ENCODE measurements at places on chromosomes 4 and X. TPM values are rescaled to one million over a fixed set of nuclear protein-coding genes. Genes with fewer than 3 reads are reported as not detected.
A peak's percentile ranks its signal among the peaks of the same experiment; 100 is the strongest.

DNA sequence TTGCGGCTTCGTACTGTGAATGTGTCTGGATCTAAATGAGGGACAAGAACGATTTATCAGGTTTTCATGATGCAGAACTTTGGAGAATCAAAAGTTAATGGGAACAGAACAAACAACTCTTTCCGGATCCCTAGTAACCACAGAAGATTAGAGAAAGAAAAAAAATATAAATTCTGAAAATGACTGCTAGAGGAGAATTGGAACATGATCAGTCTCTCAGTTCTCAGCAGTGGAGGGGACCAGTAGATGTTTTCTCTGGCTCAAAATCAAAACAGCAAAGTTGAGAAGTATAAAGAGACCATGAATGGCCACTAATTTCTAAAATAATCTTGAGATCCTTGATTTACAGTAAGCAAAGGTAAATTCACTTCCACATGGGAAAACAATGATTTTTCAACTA lies 38.1 kb upstream of the GK2 start:
- no peak for DNase-seq
- no peaks in the 10 kb centered on the region for H3K27me3 ChIP-seq
- no peaks in the 10 kb centered on the region for H3K4me1 ChIP-seq
- H3K4me3 ChIP-seq: no peak overlapping the region
- no peak overlapping the region for H3K27ac ChIP-seq

- no peak overlapping the region for H3K4me3 ChIP-seq
- no peaks in the 10 kb centered on the region for H3K36me3 ChIP-seq
- H3K27me3 ChIP-seq: no peaks in the 10 kb centered on the region
- peaks cover 3% of the 10 kb centered on the region for H3K4me1 ChIP-seq
- no peak overlapping the region for H3K27ac ChIP-seq
These were observed 69.8 kb upstream of the FAT4 start for GRCh38 chr4:125244848-125245450.

Gene MAGEB6
- not detected for total RNA-seq

Gene RPA4
- 0.48 TPM for total RNA-seq

- H3K27ac ChIP-seq: no peak overlapping the region
- no peaks in the 10 kb centered on the region for H3K36me3 ChIP-seq
- no peak overlapping the region for H3K4me3 ChIP-seq
- H3K4me1 ChIP-seq: no peaks in the 10 kb centered on the region
These were observed 1039.6 kb downstream of the PDHA2 start for GRCh38 chr4:96879527-96879926.

DNA sequence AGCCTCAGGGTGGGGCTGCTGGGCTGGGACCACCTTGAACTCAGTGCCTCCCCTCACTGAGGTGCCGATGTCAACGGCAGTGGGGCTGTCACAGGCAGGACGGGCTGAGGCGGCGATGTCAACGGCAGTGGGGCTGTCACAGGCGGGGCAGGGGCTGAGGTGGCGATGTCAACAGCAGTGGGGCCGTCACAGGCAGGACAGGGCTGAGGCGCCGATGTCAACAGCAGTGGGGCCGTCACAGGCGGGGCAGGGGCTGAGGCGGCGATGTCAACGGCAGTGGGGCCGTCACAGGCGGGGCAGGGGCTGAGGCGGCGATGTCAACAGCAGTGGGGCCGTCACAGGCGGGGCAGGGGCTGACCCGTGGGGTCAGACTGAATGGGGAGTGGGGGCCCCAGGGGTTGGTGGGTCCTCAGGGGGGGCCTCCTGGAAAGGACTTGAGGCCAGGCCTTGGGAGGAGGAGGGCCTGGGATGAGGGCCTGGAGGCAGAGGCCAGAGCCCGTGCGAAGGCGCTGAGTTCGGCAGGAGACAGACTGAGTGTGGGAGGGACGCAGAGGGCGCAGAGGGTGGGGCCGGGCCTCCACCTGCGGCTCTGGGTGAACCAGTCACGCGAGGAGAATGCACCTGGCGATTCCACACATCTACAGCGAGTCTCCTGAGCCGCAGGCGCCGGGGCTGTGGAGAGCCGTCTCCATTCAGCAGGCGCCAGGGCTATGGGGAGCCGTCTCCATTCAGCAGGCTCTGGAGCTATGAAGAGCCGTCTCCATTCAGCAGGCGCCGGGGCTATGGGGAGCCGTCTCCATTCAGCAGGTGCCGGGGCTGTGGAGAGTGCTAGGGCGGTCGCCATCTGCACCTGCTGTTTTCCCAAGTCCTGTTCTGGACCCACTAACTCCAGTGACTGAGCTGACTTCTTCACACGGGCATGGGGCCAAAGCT lies 22.9 kb downstream of the ATP5ME start:
- no peak overlapping the region for H3K27ac ChIP-seq
- H3K27me3 ChIP-seq: peaks cover 4% of the 10 kb centered on the region
- no peak for DNase-seq
- no peak overlapping the region for H3K4me3 ChIP-seq
- H3K4me1 ChIP-seq: no peaks in the 10 kb centered on the region

- H3K36me3 ChIP-seq: peaks cover 52% of the 10 kb centered on the region
- no peak overlapping the region for H3K27ac ChIP-seq
- H3K4me3 ChIP-seq: no peak overlapping the region
- DNase-seq: no peak
These were observed 54.9 kb downstream of the USO1 start for GRCh38 chr4:75779105-75779757.

DNA sequence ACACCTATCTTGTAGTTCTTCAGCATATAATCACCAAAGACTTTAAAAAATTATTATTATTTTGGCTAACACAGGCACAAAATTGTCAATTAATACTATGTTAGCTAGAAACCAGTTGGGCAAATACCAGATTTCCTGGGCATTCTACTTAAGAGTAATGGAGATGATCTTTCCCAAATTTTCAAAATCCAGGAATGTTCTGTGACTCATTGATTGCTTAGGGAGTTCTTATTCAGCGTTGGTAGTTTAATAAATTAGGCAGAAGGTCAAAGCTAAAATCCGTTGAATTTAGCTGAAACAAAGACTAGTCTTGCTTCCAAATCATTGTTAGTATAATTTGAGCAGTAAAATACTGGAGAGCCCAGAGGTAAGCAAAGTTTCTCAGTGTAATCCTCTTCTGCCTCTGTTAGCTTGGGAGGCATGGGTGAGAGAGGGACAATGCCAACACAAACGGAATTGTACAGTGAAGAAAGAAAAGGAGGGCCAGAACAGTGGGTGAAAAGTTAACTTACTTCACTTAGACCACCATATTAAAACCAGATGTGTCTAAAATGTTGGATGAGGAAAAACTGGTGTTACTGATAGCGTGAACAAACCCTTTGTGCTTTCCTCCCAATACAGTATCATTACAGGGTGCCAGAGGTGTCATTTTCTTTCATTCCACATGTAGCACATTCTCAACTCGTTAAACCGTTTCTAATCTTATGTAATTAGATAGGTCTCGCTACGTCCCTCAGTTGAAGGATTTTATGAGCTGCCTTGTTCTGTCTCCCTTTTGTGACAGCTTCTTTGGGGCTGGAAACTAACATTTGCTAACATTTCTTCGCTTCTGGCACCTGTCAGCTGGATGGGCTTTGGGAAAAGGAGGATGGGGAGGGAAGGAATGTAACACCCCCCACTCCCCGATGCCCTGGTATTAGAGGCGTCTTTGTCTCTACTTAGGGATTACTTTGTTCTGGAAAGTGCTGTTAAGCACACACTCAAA lies 87.4 kb upstream of the CITED1 start:
- no peaks in the 10 kb centered on the region for H3K27me3 ChIP-seq
- H3K27ac ChIP-seq: no peak overlapping the region
- peaks cover 3% of the 10 kb centered on the region for H3K4me1 ChIP-seq
- DNase-seq: no peak
- H3K36me3 ChIP-seq: no peaks in the 10 kb centered on the region

DNA sequence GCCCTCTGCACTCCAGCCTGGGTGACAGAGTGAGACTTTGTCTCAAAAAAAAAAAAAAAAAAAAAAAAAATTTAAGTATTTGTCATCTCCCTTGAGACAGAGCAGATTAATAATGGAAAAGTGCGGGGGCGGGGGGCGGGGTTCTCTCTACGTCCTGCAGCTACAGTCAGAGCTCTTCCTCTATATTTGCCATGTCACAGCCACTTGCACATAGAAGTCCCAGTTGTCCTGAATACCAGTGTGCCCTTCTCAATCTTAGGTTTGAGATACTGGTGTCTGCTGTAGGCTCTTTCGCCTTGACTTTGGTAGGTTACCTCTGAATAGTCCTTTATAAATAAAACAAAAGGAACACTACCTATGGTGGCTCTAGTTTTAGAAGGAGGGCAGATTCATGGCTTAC lies 237.8 kb upstream of the PGRMC2 start:
- H3K4me3 ChIP-seq: no peak overlapping the region
- H3K27me3 ChIP-seq: no peaks in the 10 kb centered on the region
- no peaks in the 10 kb centered on the region for H3K36me3 ChIP-seq
- H3K27ac ChIP-seq: peak overlapping the region; percentile 94

Gene TMPRSS11E
- total RNA-seq: 0.41 TPM

DNA sequence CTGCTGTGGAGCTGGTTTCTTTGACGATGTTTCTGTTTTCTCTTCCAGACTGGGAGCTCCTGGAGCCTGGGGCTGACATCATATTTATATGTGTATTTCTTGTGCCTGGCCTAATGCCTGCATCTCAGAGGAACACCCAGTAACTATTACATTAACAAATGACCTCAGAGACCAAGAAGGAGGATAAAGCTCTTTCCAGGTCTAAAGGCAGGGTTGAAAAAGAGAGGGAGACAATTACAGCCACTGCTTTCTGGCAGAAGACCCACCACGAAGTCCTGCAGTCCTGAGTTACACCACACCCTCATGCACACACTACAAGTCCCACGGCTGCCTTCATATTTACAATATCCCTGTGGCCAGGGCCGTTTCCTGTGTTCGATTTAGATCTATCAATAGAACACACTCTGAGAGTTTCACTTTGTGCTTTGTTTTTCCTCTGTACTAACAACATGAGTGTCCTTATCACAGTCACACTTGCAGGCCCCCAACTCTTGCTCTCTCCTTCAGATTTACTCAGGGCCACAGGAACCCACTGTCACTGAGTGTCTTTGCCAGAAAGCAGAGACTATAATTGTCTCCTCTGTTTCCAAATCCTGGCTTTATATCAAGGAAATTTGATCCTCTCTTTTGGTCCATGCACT lies 535.5 kb downstream of the MID1IP1 start:
- no peak overlapping the region for H3K4me3 ChIP-seq
- DNase-seq: no peak
- H3K36me3 ChIP-seq: no peaks in the 10 kb centered on the region

- H3K4me1 ChIP-seq: no peaks in the 10 kb centered on the region
- no peaks in the 10 kb centered on the region for H3K27me3 ChIP-seq
- H3K27ac ChIP-seq: no peak overlapping the region
- no peak overlapping the region for H3K4me3 ChIP-seq
- DNase-seq: no peak
These were observed 200.5 kb downstream of the CENPC start for GRCh38 chr4:67344594-67345380.

GRCh38 chr4:29151584-29151983 lies 1568.6 kb upstream of the PCDH7 start:
- no peak overlapping the region for H3K27ac ChIP-seq
- no peaks in the 10 kb centered on the region for H3K27me3 ChIP-seq
- H3K4me3 ChIP-seq: no peak overlapping the region
- no peaks in the 10 kb centered on the region for H3K36me3 ChIP-seq

DNA sequence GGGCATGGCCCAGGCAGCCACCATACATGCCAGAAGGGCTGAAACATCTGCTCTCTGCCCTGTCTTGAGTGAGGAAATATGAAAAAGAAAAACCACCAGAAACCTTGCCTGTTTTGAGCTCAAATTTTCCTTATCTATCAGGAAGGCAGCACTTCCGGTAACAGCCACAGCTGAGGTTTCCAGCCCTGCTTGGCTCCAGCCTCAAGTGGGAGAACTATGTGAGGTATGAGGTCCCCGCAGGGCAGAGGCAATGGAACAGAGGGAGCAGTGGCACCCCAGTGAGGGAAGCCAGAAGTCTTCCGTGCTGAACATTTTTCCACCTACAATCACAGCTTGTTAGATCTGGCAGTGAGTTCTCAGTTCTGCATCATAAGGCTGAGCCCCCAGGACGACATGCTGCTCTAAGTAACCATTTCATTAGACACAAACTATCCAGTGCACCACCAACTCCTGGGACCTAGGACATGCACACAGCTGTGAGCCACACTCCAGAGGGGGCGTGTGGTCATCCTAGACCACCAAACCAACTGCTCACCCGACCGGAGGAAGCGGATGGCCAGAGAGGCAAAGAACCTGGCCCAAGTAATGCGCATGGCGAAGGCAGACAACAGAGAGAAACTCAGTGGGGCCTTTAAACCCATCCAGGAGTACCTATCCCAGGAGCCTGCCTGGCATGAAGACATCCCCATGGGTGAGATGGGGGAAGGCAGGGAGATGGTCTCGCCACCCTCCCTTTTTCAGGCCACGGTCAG lies 22.6 kb downstream of the WDR1 start:
- peaks cover 55% of the 10 kb centered on the region for H3K36me3 ChIP-seq
- no peaks in the 10 kb centered on the region for H3K27me3 ChIP-seq
- peak overlapping the region; percentile 97 for H3K27ac ChIP-seq
- H3K4me1 ChIP-seq: peaks cover 71% of the 10 kb centered on the region
- no peak overlapping the region for H3K4me3 ChIP-seq

GRCh38 chr4:151799417-151800012 lies 38.7 kb upstream of the GATB start:
- H3K36me3 ChIP-seq: no peaks in the 10 kb centered on the region
- no peak overlapping the region for H3K4me3 ChIP-seq
- H3K4me1 ChIP-seq: no peaks in the 10 kb centered on the region
- no peak overlapping the region for H3K27ac ChIP-seq

GRCh38 chr4:15781427-15782095 lies 3.4 kb downstream of the CD38 start:
- H3K27ac ChIP-seq: no peak overlapping the region
- H3K36me3 ChIP-seq: no peaks in the 10 kb centered on the region
- peaks cover 13% of the 10 kb centered on the region for H3K27me3 ChIP-seq
- no peak overlapping the region for H3K4me3 ChIP-seq
- H3K4me1 ChIP-seq: peaks cover 9% of the 10 kb centered on the region

Gene DCX
- total RNA-seq: 2.4 TPM

GRCh38 chr4:18695733-18696527 lies 674.4 kb upstream of the LCORL start:
- H3K27ac ChIP-seq: no peak overlapping the region
- H3K27me3 ChIP-seq: no peaks in the 10 kb centered on the region
- H3K4me3 ChIP-seq: no peak overlapping the region
- DNase-seq: no peak

GRCh38 chrX:130165181-130165702 lies 399 bp downstream of the AIFM1 start:
- peak overlapping the region; percentile 80 for H3K4me3 ChIP-seq
- H3K27me3 ChIP-seq: no peaks in the 10 kb centered on the region
- peak overlapping the region; percentile 91 for H3K27ac ChIP-seq
- H3K4me1 ChIP-seq: peaks cover 16% of the 10 kb centered on the region
- DNase-seq: no peak

- no peaks in the 10 kb centered on the region for H3K36me3 ChIP-seq
- H3K27ac ChIP-seq: no peak overlapping the region
- H3K27me3 ChIP-seq: no peaks in the 10 kb centered on the region
- no peak for DNase-seq
These were observed 668.8 kb downstream of the GALNTL6 start for GRCh38 chr4:172481802-172482508.

DNA sequence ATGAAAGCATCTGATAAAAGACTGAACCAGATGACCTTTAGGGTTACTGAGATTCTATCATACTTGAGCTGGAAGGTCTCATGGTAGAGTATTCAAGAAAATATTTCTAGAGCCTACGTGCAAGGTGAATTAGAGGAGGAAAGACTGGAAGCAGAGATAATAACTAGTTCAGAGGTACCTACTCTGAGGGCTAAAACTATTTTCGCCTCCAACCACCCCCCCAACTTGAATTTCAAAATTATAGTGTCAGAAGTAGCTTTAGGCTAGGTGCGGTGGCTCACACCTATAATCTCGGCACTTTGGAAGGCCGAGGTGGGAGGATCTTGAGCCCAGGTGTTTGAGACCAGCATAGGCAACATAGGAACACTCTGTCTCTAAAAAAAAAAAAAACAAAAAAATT lies 30.9 kb downstream of the NLGN3 start:
- no peaks in the 10 kb centered on the region for H3K27me3 ChIP-seq
- no peaks in the 10 kb centered on the region for H3K4me1 ChIP-seq

Data from astrocyte (in vitro differentiated cells and primary cell).